ENCODE measurements at places on chromosomes 5 and 9. TPM values are rescaled to one million over a fixed set of nuclear protein-coding genes. Genes with fewer than 3 reads are reported as not detected.

Gene TAS2R1
- total RNA-seq, result not detected

DNA sequence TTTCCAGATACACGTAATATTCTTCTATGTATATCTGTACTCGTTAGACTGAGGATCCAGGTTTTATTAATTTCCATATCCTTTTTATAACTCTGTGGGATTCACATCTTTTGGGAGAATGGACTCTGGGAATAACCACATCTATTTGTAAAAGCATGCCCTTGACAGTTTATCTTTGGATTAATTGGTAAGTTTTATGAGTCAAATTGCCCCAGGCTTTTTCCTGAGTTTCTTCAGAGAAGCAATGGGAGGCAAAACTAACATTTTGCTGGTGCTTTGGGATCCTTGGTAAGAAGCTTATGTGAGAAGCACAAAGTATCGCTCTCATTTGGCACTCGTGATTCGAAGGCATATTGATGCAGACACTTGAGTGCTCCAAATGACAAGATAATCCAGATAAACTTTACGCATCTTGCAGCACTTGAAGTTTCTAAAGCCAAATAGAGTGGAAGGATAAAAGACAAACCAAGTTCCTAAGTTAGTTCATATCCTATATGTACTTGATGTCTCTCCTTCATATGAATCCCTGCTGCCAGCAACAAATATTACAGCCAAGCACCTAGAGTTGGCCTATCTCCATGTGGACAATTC lies 324.7 kb downstream of the TLE4 start:
- no peak overlapping the region for H3K4me3 ChIP-seq
- H3K4me1 ChIP-seq, result no peaks in the 10 kb centered on the region
- no peaks in the 10 kb centered on the region for H3K36me3 ChIP-seq
- no peak overlapping the region for H3K27ac ChIP-seq

- DNase-seq, result no peak
- H3K4me3 ChIP-seq, result no peak overlapping the region
- H3K36me3 ChIP-seq, result no peaks in the 10 kb centered on the region
- H3K27ac ChIP-seq, result no peak overlapping the region
- H3K27me3 ChIP-seq, result peaks cover 9% of the 10 kb centered on the region
- H3K4me1 ChIP-seq, result peaks cover 10% of the 10 kb centered on the region
Measured at GRCh38 chr5:174319551-174319950, 274.0 kb downstream of the NSG2 start.

- no peaks in the 10 kb centered on the region for H3K36me3 ChIP-seq
- peaks cover 59% of the 10 kb centered on the region for H3K4me1 ChIP-seq
- no peaks in the 10 kb centered on the region for H3K27me3 ChIP-seq
Measured at GRCh38 chr5:150490754-150491153, 17.2 kb upstream of the NDST1 start.
